Esophagus squamous epithelium (tissue), 5 donors: ENCODE measurements at places on chromosomes 2 and 18.

- no peak for DNase-seq
These were observed 89.3 kb downstream of the PLEKHM3 start for GRCh38 chr2:207935991-207936370.

DNA sequence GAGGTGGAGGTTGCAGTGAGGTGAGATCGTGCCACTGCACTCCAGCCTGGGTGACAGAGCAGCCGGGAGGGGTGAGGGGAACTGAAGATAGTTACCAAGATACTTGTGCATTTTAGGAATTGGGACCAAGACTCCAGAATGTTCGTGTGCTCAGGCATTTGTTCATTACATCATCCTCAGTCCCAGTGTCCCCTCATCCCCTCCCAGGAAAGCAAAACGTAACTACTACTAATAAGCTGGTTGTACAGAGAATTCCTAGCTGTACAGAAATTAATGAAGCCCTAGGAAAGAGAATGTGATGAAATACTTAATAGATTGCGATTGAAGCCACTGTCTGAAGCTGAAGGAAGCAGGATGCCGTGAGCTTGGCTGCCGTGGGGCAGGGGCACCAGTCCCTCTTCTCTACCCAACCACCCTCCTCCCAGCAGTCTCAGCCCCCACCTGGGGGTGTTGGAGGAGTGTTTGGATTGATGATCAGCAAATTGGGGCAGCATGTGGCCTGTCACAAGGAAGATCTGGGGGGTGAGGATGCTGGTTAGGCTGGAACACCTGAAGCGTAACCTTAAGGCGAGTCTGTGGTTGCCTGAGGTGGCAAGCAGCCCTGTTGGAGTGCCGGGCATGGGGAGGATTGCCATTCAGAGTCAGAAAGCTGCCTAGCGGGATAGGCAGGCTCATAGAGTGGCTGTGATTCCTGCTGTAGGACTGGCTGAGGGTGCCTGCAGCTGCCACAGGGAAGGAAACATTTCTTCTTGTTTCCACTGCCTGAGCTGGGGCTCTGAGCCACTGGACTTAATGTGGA lies 140.9 kb downstream of the SH3RF3 start:
- no peak for DNase-seq

DNA sequence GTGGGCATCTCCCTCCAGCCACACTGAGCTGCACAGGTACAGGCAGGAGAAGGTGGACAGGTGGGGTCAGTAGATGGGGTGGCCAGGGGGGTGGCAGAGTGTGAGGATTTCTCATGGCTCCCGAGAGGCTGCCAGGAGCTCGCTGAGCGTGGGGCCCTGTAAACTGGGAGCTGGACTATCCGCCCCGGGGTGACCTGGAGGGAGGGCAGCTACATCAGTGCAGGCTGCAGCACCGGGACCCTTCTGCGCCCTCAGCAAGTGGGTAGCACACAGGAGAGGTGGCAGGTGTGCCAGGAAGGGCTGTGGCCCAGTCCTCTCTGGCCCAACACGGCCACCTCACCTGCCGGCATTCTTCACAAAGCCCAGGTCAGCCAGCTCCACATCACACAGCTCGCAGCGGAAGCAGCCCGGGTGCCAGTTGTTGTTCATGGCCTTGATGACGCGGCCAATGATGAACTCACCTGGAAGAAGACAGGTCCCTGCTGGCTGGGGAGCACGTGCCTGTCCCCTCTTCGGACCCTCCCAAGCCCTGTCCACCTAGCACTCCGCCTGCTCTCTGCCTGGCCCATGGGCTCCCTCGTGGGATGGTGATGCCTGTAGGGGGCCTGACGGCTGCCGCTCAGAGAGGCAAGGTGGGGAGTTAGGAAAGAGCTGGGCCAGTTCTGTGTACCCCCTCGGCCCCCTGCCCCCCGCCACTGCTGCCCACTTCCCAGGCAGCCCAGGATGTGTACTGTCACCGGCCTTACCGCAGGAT lies 8.3 kb downstream of the GPR17 start:
- no peak for DNase-seq

DNA sequence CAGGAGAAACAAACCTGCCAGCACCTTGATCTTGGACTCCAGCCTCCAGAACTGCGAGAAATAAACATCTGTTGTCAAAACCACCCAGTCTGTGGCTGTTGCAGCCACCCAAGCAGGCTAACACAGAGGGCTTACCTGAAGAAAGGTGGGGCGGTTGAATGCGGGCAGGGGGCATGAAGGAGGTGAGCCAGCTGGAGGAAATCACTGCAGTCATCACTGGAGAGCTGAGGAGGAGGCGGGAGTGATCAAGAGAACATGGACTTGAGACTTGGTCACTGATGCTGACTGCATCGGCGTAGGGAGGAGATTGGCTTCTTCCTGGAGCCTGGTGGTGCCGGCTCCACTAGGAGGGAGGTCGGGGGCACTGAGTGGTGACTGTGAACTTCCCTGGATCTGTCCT lies 14.6 kb upstream of the ARMC9 start:
- no peak for DNase-seq

DNA sequence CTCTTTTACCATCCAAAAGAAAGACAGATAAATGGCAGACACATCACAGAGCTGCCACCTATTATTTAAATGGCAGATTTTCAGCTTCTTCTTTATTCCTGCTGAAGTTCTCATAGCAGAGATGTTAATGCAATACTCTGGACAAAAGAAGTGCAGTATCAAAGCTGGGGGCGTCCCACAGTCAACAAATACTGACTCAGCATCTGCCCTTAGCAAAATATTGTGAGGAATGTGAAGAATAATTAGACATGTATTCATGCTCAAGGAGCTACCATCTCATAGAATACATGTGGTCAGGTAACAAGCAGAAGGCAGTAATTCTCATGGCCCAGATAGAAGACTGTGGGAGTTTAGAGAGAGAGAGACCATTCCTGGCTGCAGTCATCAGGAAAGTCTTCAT lies 108.0 kb upstream of the TANK start:
- no peak for DNase-seq

DNA sequence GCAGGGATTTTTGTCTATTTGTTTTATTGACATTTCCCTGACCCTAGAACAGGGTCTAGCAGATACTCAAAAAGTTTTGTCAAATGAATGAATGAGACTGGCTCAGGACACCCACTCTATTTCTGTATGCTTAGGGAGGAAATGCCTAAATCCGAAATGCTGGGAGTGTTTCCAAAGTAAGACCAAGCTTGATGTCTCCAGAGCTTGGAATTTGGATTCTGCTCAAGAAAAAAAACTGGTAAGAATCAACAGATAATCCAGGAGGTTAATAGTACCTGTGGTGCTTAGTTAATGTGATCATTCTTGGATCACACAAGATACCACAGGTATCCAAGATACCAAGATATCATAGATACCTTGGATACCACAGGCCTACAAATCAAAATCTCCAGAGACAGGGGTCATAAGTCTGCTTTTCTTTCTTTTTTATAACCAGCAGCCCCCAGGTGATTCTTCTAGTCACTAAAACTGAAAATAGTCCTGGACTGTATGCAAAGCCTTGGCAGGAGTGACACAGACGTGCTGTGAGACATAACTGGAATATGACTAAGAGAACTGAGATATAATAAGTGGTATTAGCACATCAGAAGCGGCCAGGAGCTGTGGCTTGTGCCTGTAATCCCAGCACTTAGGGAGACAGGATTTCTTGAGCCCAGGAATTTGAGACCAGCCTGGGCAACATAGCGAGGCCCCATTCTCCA lies 39.9 kb upstream of the SP3 start:
- DNase-seq = no peak

DNA sequence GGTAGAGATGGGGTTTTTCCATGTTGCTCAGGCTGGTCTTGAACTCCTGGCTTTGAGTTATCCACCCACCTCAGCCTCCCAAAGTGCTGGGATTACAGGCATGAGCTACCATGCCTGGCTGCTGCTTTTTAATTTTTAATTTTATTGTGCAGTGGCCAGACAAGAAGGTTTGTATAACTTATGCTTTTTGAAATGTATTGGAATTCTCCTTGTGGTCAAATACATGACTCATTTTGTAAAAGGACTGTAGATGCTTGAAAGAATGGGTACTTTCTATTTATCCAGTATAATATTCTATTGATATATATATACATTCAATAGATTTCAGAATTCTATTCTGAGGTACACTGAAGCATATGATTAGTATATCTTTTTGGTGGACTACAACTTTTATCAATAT lies 82.6 kb upstream of the ST3GAL5 start:
- DNase-seq = no peak

DNA sequence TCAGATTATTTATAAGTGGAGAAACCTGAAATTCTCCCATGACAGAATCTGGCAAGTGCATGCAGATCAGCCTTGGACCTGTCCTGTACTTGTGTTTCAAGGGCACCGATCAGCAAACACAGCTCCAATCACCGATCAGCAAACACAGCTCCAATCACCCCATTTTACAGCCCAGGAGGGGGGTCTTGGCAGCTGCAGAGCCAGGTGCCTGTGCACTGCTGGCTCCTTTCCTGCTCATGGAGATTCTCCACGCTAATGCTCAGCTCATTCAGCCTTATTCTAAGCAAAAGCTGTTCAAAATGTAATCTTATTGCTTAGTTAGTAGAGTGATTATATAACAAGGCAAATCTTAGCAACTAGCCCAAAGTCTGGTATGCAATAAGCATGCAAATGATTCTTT lies 623.1 kb upstream of the HS6ST1 start:
- DNase-seq = no peak

GRCh38 chr2:53901192-53901591 lies 41.4 kb upstream of the GPR75 start:
- DNase-seq = no peak

DNA sequence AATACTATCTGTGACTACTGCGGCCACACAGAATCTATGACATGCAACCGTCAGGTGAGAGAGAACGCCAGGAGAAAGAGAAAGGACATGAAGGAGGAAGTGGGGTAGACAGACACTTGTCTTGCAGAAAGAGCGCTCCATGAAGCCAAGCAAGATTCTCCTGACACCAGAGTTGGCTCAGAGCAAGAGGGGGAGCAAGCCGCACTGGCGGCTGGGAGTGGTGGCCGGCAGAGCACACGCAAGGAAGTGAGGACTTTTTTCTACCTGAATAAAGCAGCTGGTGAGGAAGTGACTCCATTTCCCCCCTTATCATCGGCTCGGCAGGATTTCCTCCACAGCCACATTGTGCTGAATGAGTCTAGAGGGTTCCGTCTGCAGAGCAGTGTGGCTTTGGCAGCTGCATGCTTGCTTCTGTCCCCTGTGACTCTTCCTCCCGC lies 181.6 kb downstream of the BCL2 start:
- DNase-seq = no peak

GRCh38 chr2:15643791-15644585 lies 52.3 kb downstream of the DDX1 start:
- no peak for DNase-seq

GRCh38 chr2:85342156-85342555 lies 12.2 kb downstream of the RETSAT start:
- DNase-seq = no peak

DNA sequence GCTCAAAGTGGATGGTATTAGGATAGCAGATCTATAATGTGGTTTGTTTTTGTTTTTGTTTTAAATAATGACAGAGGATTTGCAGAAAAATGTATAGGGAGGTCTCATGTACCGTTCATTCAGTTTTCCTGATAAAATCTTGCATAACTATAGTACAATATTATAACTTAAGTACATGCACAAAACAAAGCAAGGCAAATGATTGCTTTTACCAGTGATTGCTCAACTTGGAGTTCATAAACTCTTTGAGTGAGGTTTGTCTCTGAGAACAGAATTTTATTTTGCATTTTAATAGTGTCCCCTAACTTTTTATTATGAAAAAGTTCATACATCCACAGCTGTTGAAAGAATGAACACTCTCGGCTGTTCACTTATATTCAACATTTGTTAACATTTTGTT lies 96.6 kb downstream of the MAP4K4 start:
- DNase-seq = no peak

DNA sequence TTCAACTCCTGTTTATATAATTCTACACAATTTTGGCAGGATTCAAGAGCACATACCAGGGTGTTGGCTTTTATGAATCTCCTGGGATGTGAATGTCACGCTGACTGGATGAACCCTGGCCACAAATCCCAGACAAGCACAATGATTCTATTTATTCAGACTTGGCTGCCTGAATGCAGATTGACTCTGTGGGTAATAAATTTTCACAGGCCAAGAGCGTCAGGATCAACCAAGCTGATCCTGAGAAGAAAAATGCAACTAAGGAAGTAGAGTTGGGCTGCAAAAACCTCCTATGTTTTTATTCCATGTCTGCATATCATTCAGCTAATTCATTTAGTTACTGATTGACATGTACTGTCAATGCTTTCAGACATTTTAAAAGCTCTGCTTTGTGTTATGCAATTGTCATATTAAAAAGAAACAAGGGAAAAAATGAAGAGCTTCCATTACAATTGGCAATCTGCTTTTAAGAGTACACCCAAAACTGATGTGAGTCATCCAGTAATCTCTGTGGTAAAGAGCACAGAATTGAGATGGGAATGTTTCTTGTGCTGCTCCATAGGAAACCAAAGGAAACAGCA lies 173.0 kb upstream of the REV1 start:
- no peak for DNase-seq

GRCh38 chr2:98559581-98559980 lies 48.7 kb downstream of the COA5 start:
- DNase-seq = no peak

DNA sequence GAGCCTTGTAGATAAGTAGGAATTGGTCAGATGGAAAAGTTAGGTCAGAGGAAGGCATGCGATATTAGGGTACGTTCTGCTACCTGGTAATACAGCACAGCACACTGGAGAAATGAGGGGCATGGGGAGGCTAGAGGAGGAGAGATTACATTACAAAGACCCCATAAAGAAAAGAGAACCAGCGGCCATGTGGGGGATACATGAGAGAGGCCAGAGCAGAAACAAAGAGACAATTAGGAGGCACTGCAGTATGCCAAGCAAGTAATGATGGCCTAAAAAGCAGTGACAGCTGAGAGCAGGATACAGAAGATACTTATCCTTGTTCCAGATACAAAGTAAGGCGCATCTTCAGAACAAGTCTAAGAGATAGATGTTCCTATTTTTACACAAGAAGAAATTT lies 40.0 kb downstream of the TXNL1 start:
- no peak for DNase-seq

DNA sequence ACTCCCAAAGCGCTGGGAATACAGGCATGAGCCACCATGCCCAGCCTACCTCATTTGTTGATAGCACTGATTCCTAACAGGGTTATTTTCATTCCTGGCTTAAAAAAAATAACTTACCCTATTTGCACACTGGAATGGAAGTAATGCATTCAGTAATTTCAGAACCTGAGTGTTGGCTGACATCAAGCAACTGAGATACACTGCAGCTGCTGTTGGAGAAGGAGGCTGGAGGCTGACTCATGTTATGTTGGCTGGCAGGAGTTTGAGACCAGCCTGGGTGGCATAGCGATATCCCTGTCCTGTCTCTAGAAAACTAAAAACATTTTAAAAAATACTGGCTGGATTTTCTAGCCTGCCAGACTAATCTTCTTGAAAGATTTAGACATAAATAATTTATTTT lies 385.1 kb upstream of the MEX3C start:
- DNase-seq = no peak

DNA sequence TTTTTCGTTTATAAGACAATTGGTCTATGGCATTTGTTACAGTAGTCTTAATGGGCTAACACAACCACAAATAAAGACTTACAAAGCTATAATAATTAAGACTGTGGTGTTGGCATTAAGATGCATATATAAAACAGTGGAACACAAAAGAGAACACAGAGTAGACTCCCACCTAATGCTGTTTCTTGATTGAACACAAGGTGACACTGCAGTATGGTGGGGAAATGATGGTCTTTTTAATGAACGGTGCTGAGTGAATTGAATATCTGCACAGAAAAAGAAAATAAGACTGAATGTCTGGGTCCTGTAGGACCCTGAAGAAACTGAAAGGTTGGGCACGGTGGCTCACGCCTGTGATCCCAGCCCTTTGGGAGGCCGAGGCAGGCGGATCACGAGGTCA lies 1136.6 kb upstream of the NXPH2 start:
- DNase-seq = no peak

GRCh38 chr2:237919593-237919992 lies 47.2 kb upstream of the UBE2F start:
- no peak for DNase-seq
